ENCODE measurements at places on chromosomes 4 and X.

- DNase-seq = no peak
These were observed 393.3 kb upstream of the TRAM1L1 start for GRCh38 chr4:117478702-117479101.

GRCh38 chrX:136480383-136480782 is 7.4 kb upstream of the BRS3 start:
- DNase-seq = no peak

DNA sequence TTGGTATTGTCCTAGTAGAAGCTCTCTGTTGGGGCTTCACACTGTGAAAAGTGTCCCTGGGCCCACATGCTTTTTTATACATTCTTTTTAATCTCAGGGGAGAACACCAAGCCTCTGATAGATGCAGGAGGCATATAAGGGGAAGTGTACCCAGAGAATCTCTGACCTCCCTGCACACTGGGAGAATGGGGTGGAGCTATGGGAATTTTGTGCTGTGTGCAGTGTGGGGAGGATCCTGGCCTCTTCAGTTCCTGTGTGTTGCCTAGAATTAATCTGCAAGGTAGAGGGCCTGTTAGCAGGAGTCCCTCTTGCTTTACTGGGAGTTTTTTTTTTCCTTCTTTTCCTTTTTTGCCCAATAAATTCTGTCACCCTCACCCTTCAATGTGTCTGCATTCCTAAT is 49.2 kb upstream of the SPIN4 start:
- no peak for DNase-seq

DNA sequence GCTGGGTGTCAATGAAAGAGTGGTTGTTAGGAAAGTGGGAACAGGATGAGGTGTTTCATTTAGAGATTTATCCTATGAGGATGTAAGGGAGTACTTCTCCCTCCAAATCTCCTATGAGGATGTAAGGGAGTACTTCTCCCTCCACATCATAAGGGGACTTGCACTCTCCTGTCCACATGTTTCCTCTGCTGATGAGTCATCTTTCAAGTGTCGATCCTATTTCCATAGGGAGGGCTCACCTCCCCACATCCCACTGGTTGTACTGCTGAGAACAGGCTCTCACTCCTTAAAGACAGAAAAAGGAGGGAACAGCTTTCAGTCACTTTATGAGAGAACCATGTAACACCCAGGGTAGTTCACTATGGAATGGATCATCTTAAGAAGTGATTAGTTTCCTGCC is 65.0 kb downstream of the INPP4B start:
- DNase-seq = no peak

DNA sequence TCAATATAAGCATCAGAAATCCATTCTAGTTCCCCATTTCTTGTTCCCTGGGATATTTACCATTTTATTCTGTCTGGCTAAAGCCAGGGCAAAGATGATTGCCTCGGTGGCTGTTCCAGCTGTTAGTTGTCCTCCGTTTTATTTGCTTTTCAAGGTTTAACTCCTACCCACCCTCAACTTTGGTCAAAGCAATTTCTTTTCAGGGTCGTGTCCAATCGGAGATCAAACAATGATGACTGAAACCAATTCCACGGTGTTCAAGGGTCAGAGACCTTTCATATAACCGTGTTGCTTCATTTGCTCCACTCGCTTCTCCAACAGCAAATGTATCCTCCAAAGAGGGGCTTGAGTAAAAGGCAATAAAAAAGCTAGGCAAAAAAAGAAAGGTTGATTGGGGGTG is 193.5 kb upstream of the FTHL17 start:
- DNase-seq = no peak

GRCh38 chr4:151355155-151355554 is 29.8 kb upstream of the SH3D19 start:
- no peak for DNase-seq

GRCh38 chr4:120491481-120491880 is 424.8 kb upstream of the MAD2L1 start:
- DNase-seq = no peak

GRCh38 chrX:23729214-23729613 is 13.9 kb downstream of the ACOT9 start:
- DNase-seq = no peak

DNA sequence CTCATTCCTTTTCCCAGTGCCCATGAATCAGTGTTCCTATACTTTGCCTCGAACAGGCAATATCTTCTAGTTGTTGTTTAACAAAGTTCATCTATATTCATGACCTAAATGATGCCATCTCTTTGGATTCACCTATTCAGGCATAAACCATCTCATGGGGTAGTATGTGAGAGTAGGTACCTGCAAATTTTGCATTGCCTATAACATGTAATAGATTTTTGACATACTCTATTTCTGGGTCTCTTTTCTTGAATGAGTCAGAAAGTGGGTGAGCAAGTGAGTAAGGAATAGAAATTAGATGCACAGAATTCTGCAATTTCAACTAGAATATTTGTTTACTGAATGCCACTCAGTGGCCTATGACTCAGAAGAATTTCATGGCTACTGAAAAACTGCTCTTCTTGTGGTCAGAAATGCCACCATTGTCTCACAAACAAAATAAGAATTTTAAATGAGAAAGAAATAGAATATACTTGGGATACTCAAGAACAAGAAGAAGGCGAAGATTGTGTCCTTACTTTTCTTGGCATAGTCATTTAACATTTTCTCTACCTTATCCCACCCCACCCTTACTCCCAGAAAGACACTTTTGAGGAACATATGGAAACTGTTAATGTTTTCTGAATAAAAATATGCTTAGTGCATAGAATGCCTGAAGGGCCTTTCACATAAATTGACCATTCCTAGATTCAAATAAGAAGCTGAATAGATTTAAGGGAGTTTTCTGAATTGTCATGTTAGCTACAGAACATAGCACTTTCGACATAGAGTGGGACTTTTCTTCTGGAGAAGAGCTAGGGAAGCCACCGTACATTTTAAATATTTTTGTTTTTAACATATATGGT is 86.8 kb downstream of the HHIP start:
- no peak for DNase-seq

GRCh38 chr4:157667836-157668235 is 447.3 kb downstream of the GRIA2 start:
- DNase-seq = no peak

DNA sequence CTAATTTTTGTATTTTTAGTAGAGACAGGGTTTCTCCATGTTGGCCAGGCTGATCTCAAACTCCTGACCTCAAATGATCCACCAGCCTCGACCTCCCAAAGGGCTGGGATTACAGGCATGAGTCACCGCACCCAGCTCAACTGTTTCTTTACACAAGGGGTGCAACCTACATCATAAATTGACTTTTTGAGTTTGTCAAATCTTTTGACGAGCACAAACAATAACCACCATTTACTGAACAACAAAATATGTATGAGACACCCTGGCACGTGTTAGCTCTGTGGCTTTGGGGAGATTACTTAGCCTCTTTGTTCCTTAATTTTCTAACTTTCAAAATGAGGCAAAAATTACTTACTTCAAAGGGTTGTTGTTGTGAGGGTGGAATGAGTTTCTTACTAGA is 23.5 kb upstream of the SLC34A2 start:
- no peak for DNase-seq

- DNase-seq = no peak
These were observed 943.0 kb upstream of the PRKX start for GRCh38 chrX:4656419-4656818.

DNA sequence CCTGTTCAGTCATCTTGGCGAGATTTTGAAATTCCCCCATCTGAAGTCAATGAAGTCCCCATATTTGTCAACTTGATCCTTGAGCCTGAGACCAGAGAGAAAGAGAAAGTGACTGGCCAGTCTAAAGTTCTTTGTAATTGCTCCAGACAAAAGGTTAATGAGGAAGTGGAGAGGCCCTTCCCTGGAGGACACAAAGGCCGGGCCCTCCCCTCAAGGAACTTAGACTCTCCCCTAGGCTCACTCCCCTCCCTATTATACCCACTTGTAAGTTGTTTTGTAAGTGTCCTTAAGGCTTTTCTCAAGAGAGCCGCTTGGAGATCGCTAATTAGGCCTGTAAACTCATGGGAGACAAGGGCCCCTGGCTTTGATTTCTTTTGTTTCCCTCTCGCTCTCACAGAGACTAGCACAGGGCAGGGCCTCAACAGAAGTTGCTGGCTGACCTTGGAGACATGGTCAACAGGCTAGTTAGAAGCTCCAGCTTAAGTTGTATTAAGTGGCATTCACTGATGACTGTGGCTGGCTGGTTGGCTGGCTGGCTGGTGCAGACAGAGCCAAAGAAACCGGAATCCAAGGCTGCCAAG is 20.3 kb upstream of the GPC4 start:
- DNase-seq = no peak

DNA sequence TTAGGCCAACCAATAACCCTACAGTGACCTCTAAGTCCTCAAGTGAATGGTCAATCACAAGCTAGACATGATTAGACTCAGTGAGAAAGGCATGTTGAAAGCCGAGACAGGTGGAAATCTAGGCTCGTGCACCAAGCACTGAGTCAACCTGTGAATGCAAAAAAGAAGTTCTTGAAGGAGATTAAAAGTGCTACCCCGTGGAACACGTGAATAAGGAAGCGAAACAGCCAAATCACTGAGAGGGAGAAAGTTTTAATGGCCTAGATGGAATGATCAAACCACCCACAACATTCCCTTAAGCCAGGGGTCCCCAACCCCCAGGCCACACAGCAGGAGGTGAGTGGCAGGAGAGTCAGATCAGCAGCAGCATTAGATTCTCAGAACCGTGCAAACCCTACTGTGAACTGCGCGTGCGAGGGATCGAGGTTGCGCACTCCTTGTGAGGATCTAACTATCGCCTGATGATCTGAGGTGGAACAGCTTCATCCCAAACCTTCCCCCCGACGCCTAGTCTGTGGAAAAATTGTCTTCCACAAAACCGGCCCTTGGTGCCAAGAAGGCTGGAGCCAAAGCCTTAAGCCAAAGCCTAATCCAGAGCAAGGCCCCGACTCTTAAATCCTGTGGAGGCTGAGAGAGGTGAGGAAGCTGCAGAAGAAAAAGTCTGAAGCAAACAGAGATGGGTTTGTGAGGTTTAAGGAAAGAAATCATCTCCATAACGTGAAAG is 19.5 kb upstream of the PDE6B start:
- DNase-seq = no peak

- no peak for DNase-seq
These were observed 270.4 kb downstream of the LDB2 start for GRCh38 chr4:16627999-16628398.

DNA sequence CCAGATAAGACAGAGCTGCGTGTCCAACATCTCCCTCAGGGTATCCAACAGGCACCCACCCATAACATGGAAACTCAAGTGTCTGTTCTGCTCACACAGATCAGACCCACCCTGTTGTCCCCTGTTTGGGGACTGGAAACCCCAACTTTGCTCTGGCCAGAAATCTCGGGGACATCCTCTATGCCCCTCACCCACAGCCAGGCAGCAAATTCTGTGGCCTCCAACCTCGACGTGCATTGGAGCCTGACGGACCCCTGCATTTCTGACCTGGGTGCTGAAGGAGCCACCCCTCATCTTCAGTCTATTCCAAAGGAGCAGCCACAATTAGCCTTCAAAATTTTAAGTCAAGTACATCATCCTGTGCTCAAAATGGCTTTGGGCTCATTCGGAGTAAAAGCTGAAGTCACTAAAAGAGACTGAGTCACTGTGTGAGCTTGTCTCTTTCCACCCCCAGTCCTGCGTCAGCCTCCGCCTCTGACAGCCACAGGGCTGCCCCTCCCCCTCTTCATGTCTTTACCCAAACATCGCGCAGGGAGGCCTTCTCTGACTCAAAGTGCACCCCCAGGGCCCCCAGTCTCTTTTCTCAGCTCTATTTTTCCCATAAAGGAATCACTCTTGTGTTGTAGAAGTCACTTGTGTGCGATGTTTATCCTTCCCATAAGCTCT is 24.4 kb upstream of the PDE6B start:
- DNase-seq = no peak

- no peak for DNase-seq
These were observed 44.4 kb upstream of the TAPT1 start for GRCh38 chr4:16270454-16271328.

GRCh38 chr4:168843635-168844034 is 166.4 kb downstream of the CBR4 start:
- DNase-seq = no peak

DNA sequence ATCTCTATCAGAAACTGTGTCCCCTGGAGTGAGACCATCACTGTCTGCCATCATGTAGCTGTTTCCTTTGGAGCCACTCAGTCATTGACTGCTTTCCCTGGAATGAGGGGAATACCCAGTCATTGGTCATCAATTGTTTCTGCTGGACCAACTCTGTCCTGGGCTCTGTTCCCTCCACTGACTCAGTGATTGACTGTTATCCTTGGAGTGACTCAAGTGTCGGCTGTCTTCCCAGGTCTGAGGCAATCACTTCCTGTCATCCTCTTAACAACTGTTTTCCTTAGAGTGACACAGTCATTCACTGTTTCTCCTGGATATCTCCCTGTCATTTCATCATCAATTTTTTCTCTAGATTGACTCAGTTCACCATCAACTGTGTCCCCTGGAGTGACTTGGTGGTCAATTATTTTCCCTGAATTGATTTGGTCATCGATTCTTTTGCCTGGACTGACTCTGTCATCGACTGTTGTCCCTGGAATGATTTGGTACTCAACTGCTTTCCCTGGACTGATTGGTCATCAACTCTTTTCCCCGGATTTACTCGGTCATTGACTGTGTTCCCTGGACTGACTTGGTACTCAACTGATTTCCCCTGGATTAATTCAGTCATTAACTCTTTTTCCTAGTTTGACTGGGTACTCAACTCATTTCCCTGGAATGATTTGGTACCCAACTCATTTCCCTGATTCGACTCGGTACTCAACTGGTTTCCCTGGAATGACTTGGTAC is 327.9 kb upstream of the VCX start:
- DNase-seq = no peak

GRCh38 chr4:14596904-14597303 is 405.4 kb upstream of the CPEB2 start:
- no peak for DNase-seq

DNA sequence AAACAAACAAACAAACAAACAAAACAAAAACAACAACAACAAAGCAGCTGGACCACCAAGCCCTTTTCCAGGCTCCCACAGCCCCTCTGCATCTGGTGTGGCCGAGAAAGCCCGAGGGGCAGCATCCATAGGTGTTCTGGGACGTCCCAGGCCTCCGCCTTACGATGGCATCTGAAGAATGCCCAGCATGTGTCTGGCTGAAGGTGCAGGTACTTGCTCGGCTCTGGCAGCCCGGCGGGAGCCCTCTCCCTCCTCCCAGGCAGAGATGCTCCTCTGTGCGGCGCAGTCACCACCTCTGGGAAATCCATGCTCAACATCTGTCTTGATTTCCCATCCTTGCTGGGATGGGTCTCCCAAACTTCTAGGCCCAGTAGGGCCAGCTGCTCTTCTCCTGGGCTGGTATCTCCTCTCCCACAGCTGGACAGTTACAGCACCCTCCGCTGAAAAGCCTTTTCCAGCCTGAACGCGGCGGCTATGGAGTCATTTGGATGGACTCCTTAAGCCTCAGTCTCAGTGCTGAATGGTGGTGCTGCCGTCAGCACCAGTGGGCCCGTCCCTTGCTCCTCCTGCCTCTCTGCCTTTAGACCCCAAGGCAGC is 4.3 kb downstream of the PSAPL1 start:
- DNase-seq = peak; percentile 36

Measured in right forelimb (tissue), 1 donor.